Activated B cell treated with CpG ODN at 0.5 μM for 24 hours (primary cell): ENCODE measurements at places on chromosomes 2 and 18. TPM values are rescaled to one million over a fixed set of nuclear protein-coding genes. Genes with fewer than 3 reads are reported as not detected.

The SP5 gene
- not detected in 2 replicates for total RNA-seq

The MAP2 gene
- total RNA-seq = 1.4 and 1.9 TPM in 2 replicates

The CNDP1 gene
- 0.15 and 0.33 TPM in 2 replicates for total RNA-seq

The KIF5C gene
- 1.4 and 2.6 TPM in 2 replicates for total RNA-seq

GRCh38 chr2:55120634-55121359 lies 70.5 kb upstream of the RTN4 start:
- DNase-seq = no peak

- DNase-seq = no peak
Measured at GRCh38 chr2:30472326-30472725, 25.3 kb downstream of the LCLAT1 start.

GRCh38 chr2:240429341-240429871 lies 6.1 kb upstream of the GPC1 start:
- DNase-seq = no peak

- no peak for DNase-seq
Measured at GRCh38 chr2:237511433-237511832, 24.4 kb downstream of the MLPH start.

GRCh38 chr18:12455496-12455895 lies 47.8 kb downstream of the PRELID3A start:
- DNase-seq = no peak

GRCh38 chr2:190618030-190618429 lies 30.9 kb upstream of the NAB1 start:
- DNase-seq = no peak

DNA sequence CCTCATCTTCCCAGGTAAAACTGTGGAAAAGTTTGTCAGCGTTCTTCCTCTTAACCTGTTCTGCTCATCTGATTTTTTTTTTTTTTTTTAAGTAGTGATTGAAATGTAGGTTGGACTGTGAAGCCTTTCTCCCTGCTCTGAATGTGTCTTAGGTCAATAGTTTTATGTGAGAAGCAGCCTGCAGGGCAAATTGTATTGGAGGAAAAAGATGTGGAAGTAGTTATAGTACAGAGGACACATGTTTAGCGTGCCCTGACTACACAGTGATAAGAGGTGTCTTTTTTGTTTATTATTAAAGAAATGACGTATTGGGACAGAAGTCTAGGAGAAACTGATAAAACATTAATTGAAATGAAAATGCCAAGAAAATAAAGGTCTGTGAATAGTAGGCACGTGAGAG lies 1.5 kb downstream of the MTA3 start:
- no peak for DNase-seq
